ENCODE measurements at places on chromosomes 13 and 19.

DNA sequence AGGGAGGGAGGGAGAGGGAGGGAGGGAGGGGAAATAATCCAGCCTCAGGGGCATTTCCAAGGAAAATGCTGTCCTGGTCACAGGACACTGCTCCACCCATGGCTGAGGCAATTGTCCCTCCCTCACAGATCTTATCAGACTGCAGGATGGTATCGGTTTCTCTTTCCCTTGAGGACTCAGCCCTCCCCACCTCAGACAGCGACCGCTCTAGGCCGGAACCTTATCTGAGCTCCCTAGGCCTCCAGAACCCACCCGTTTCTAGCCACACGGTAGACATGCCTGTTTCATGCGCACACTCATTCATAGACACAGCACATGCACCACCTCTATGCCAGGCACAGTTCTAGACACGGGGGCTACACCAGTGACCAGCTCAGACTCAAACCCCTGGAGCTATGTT is 10.0 kb upstream of the IZUMO2 start:
- DNase-seq: no peak

DNA sequence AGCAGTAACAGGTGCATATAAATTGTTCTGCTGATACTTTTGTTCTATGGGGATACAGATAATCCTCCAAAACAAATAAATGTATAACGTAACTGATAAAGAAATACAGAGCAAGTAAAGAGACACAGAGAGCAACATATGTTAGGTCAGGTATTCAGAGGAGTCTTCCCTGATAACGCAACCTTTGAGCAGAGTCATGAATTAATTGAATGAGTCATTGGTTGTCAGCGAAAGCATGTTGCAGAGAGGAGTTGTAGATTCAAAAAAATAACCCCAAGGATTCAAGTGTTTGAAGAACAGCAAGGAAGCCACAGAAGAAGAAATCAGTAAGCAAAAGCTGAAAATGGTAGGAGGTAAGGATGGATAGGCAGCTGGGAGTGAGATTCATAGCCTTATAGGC is 245.2 kb downstream of the TBC1D4 start:
- no peak for DNase-seq

GRCh38 chr13:50679321-50679720 is 164.2 kb downstream of the DLEU7 start:
- DNase-seq: no peak

GRCh38 chr13:36639610-36640009 is 34.2 kb upstream of the SERTM1 start:
- DNase-seq: no peak

DNA sequence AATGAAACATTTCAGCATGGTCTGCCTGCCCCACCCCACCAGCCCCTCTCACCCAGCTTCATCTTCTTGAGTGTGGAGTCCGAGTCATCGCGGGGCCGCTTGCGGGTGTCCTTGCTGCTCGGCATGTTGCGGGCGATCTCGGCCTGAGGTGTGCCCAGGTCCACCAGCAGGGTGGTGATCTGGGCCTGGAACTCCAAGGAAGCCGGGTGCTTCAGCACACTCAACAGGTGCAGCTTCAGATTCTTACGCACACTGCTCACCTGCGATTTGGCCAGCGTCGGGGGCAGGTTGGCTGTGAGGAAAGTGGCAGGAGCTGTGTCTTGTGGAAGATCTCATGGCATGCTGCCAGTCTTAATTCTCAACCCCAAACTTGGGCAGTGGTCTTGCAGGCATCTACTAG is 20.7 kb downstream of the SYMPK start:
- DNase-seq: no peak

DNA sequence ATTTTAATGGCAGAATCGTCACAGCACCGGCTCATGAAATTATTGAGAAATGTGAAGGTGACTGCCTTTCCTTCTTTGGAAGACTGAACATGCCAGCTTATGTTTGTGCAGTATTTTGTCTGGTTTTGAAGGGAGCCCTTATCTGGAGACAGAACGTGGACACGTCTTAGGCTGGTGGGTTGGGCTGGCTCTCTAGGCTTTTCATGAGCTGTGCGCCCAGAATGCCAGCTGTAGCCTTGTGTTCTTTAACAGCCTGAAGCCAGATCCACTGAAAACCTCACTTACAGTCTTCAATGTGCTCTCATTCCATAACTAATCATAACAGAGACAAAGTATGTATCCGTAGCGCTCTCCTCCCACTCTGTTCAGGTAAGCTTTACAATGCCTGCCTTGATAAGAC is 184.4 kb upstream of the HTR2A start:
- DNase-seq: no peak

DNA sequence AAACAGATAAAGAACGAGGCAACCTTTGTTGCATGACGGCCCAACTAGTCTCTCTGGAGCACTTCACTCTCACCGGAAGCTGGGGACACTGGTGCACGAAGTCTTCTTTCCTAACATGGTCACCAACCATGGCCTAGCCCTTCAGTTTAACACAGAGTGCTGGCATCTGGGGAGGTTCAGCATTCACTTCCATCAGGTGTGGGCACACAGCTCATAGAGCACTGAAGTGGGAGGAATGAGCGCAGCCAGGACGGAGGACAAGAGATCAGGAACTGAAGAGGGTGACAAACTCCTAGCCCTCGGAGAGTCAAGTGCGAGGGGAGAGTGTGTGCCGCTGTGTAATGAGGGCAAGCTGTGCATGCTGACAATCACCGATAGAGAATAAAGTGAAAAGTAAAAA is 92.4 kb downstream of the CDADC1 start:
- DNase-seq: no peak

DNA sequence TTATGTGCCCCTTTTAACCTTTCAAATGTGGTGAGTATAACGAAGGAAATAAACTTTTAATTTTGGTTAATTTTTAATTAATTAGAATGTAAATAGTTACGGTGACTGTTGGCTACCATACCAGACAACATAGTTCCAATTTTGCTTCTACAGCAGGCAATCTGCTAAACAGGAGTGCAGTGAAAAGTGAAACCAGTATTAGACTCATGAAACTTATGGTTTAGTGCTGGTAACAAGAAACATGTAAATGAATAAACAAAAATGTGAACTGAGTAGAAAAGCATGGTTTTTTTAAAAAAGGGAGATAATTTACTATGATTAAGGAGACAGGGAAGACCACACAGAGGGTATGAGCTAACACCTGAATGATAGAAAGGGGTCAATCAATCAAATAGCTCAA is 478.4 kb downstream of the PCDH9 start:
- no peak for DNase-seq

- no peak for DNase-seq
These were observed 376.1 kb downstream of the LMO7 start for GRCh38 chr13:76012091-76012721.

GRCh38 chr13:113349050-113349449 is 14.9 kb downstream of the GRTP1 start:
- DNase-seq: no peak

GRCh38 chr19:16620018-16620417 is 8.0 kb downstream of the MED26 start:
- no peak for DNase-seq

DNA sequence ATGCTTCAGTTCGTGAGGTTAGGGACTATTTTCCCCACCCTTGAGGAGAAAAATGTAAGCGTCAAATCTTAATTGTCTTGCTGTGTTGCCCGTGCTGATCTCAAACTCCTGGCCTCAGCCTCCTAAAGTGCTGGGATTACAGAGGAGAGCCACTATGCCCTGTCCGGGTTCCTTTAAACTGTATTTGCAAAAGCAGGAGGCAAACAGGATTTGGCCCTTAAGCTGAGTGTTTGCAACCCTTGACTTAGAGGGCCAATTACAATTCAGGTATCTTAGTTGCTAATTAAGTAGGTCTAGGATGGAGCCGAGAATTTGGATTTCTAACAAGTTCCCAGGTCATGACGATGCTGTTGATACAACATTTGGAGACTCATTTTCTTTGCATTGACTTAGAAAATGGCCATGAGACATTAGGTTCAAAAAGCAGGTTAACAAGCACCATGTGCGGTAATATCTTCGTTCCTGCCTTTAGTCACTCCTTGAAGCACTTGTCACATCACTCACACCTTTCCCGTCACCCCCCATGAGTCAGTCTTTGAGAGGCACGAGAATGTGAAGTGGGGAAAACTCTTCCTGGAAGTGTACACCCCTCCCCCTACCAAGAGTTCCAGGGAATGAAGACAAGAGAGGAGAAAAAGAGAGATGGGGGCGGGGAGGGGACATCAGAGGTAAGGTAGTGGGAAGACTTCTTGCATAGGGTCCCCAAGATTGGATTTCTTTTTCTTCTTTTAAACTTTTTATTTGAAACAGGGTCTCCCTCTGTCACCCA is 2.6 kb downstream of the NAPSA start:
- DNase-seq: no peak

GRCh38 chr19:15247107-15248014 is 15.1 kb upstream of the EPHX3 start:
- no peak for DNase-seq

GRCh38 chr13:33367926-33368325 is 82.4 kb upstream of the STARD13 start:
- no peak for DNase-seq

DNA sequence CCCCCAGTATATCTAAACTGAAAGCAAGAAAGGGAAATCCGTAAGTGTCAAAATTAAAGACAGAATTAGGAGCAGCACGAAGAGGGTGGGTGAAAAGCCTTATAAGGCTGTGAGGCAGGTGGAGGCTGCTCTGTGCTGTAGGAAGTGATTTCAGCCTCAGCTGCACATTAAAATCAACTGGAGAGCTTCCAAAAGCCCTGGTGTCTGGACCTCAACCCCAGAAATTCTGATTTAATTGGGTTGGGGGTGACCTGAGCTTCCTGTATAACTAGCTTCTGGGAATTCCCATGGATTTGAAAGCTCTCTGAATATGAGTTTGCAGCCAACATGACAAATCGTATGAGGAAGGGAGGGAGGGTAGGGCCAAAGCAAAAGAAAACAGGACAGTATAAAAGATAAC is 242.4 kb upstream of the TMTC4 start:
- DNase-seq: no peak

GRCh38 chr19:16637535-16637934 is 9.5 kb upstream of the MED26 start:
- DNase-seq: no peak

DNA sequence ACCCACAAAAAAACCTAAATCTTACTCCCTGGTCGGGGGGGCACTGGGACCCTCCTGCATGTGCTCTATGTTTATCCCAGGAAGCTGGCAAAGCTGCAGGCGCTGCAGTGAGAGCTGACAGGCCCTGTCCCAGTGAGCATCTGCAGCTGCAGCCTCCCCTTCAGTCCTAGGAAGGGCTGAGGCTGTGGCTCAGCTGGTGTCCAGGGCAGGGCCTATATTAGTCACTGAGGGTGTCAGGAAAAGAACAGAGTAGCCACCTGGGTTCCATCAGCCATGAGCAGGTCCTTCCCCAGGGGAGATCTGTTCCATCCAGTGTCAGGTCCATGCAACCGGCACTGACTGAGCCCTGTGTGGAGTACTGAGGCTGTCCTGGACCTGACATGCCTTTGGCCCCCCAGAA is 120.5 kb downstream of the TNFRSF19 start:
- no peak for DNase-seq

DNA sequence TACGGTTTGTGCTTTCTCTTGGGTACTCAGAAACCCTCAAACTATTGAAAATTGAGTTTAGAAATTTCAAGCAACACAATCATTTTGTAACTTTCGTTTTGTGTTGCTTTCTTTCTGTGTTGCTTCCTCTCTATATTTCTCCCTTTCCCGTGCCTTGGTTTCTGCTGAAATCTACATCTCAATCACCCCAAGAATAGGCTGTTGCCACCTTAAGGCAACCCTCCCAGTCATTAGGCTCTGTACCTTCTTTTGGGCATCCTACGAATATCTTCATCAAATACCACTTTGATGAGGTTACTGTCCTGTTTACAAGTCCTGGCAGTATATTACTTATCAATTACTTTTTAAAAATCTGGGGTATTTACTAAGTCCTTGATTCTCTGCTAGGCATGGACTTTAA is 621.6 kb downstream of the GPC6 start:
- DNase-seq: no peak

DNA sequence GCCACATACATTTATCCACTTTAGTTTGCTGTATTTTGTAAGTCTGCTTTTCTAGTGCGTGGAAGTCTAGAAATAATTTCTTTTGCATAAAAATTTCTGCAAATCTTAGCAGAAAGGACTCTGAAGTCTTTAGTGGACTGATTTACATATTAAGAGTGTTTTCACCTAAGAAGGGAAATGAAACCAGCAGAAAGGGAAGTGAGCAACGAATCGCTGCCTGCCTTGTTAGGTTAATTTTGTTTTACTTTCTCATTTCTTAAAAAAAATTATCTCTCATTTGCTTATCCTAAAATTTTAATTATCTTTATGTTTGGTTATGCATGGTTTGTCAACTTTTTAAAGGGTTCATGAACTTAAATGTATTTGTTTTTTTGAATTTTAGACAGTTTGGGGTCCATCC is 767 bp upstream of the GPR18 start:
- DNase-seq: no peak

DNA sequence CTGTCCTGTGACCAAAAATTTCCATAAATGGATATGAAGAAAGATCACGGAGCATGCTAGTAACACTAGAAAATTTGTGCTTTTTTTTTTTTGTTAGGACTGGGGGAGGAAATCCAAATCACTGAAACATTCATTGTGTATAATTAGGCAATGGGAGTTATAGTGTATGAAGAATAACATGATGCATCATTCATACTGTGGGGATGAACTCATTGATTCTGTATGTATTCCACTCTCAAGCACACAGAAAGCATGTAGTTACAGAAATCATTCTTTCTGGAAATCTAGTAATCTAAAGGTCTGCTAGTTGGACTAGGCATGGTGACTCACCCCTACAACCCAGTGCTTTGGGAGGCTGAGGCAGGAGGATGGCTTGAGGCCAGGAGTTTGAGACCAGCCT is 749.7 kb downstream of the DIAPH3 start:
- DNase-seq: no peak

GRCh38 chr13:45615501-45616101 is at the start of gene ERICH6B:
ERICH6B (minus strand) TSS chr13:45615739; CDS start chr13:45597005, 18,734 bp downstream.
- no peak for DNase-seq

DNA sequence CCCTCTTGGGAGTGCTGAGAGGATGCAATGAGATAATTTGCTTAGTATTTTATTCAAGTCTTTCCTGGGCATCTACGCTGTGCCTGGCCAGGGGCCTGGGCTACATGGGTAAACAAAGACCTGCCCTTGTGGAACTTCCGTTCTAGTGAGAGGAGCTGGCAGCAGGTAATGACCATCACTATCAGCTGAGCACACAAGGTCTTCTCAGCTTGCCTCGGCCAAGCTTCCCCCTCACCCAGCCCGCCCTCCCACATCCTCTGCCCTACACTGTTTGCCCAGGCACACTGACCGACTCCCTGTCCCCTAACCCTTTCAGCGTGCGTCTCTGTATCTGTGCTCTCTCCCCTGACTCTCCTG is 8.6 kb upstream of the FKRP start:
- no peak for DNase-seq

DNA sequence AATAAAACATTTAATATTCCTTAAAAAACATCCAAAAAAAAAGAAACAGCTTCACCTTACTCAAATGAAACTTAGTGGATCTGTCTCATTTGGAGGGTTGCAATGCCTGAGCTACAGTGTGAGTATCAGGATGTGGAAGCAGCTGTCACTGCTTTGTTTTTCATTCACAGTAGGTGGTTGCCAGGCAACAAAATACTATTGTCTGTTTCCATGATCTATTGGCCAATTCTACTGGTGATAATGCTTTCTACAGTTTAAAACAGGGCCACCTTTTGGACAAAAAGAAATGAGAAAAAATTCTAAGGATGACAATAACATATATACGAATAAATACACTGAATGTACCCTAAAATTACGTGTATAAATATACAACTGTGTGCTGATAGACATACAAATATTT is 3.0 kb downstream of the ENOX1 start:
- DNase-seq: no peak

- DNase-seq: no peak
These were observed 7.5 kb downstream of the RINL start for GRCh38 chr19:38870612-38871011.

GRCh38 chr19:54654447-54655321 is 8.1 kb upstream of the LILRB4 start:
- no peak for DNase-seq

Measured in Jurkat, Clone E6-1 (cell line).